Esophagus mucosa (tissue), 1 donor: ENCODE measurements at places on chromosomes 5 and 9. TPM values are rescaled to one million over a fixed set of nuclear protein-coding genes. Genes with fewer than 3 reads are reported as not detected.

MATR3 gene
- total RNA-seq, result 60.5 TPM

ITGA1 gene
- 5.1 TPM for total RNA-seq

CNTFR gene
- total RNA-seq, result not detected

PLAC8L1 gene
- 0.52 TPM for total RNA-seq

CA9 gene
- 1.6 TPM for total RNA-seq

RAPGEF1 gene
- 21.0 TPM for total RNA-seq

CAMK2A gene
- 0.28 TPM for total RNA-seq

PHYHD1 gene
- total RNA-seq, result 12.4 TPM

CARD9 gene
- total RNA-seq, result 0.80 TPM

CRB2 gene
- total RNA-seq, result not detected

GABRA1 gene
- total RNA-seq, result not detected

SLC9A3 gene
- 1.6 TPM for total RNA-seq

ZNF658 gene
- total RNA-seq, result 4.7 TPM

PLPP1 gene
- 16.2 TPM for total RNA-seq

ASS1 gene
- 101 TPM for total RNA-seq

FRRS1L gene
- not detected for total RNA-seq

GFRA3 gene
- total RNA-seq, result not detected

IL5 gene
- total RNA-seq, result not detected

UHRF2 gene
- total RNA-seq, result 19.6 TPM

SLC46A2 gene
- 0.44 TPM for total RNA-seq

RASGEF1C gene
- total RNA-seq, result not detected

THBS4 gene
- total RNA-seq, result 0.16 TPM

ACSL6 gene
- total RNA-seq, result 0.08 TPM

PGM5 gene
- 4.1 TPM for total RNA-seq

PTGR1 gene
- total RNA-seq, result 101 TPM

TMEM171 gene
- total RNA-seq, result 6.3 TPM

LYRM7 gene
- 5.3 TPM for total RNA-seq

IL3 gene
- total RNA-seq, result not detected

CDKN2A gene
- total RNA-seq, result 7.7 TPM

HTR4 gene
- 0.08 TPM for total RNA-seq

WWC1 gene
- 18.5 TPM for total RNA-seq

RAB3C gene
- 1.8 TPM for total RNA-seq

VCAN gene
- total RNA-seq, result 3.1 TPM
